ENCODE measurements at places on chromosomes 6 and 20. TPM values are rescaled to one million over a fixed set of nuclear protein-coding genes. Genes with fewer than 3 reads are reported as not detected.

DNA sequence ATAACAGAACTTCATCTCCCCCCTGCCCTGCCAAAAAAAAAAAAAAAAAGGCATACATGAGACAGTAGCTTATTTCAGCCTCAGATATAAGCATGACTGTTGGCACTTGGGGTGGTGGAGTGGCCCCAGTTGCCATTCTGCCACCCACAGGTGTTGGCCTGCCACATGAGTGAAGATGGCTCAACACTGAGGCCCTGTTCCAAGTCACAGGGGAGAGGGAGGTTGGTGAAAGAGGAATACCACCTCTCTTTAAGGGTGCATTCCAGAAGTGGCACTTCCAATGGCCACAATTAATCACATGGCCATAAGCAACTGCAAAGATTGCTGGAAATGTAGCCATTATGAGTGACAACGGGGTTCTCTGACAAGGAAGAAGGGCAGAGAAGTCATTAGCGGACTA is 61.9 kb upstream of the JARID2 start:
- DNase-seq: no peak

DNA sequence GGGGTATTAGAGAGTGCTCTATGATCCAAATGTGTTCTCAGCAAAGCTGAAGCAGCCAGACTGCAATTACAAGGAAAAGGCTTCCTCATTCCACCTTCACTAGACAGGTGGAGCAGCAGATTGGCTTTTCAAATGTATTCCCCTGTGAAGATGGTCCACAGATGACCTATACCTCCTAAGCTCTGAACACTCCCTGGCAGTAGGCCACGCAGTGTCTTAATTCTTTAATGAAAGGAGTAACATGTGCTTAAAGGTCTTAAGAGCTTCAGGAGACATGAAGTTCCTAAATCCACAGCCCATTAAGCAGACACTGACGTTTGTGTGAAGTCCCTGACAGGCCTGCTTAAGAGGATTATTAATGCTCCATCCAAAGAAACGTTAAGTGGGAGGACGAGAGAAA is 138.9 kb upstream of the NUP153 start:
- no peak for DNase-seq

DNA sequence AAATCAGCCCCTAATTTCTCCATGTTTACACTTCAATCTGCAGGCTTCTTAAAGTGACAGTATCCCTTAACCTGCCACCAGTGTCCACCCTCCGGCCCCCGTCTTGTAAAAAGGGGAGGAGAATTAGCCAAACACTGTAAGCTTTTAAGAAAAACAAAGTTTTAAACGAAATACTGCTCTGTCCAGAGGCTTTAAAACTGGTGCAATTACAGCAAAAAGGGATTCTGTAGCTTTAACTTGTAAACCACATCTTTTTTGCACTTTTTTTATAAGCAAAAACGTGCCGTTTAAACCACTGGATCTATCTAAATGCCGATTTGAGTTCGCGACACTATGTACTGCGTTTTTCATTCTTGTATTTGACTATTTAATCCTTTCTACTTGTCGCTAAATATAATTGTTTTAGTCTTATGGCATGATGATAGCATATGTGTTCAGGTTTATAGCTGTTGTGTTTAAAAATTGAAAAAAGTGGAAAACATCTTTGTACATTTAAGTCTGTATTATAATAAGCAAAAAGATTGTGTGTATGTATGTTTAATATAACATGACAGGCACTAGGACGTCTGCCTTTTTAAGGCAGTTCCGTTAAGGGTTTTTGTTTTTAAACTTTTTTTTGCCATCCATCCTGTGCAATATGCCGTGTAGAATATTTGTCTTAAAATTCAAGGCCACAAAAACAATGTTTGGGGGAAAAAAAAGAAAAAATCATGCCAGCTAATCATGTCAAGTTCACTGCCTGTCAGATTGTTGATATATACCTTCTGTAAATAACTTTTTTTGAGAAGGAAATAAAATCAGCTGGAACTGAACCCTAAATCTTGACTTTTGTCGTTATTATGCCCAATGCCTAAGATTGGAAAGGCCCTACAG is 4.5 kb downstream of the SOX4 start:
- DNase-seq: peak; percentile 38

The TP53TG5 gene
- not detected for total RNA-seq

GRCh38 chr6:141110481-141110880 is 1022.2 kb upstream of the GJE1 start:
- peak; percentile 37 for DNase-seq

The C6orf163 gene
- 1.0 TPM for total RNA-seq

The PRR18 gene
- not detected for total RNA-seq

The CDH26 gene
- total RNA-seq: 0.47 TPM

The FOXC1 gene
- 12.1 TPM for total RNA-seq

The TMEM200A gene
- 0.34 TPM for total RNA-seq

GRCh38 chr6:106084106-106084988 is 1.8 kb upstream of the PRDM1 start:
- peak; percentile 75 for DNase-seq

The WFDC5 gene
- total RNA-seq: not detected

DNA sequence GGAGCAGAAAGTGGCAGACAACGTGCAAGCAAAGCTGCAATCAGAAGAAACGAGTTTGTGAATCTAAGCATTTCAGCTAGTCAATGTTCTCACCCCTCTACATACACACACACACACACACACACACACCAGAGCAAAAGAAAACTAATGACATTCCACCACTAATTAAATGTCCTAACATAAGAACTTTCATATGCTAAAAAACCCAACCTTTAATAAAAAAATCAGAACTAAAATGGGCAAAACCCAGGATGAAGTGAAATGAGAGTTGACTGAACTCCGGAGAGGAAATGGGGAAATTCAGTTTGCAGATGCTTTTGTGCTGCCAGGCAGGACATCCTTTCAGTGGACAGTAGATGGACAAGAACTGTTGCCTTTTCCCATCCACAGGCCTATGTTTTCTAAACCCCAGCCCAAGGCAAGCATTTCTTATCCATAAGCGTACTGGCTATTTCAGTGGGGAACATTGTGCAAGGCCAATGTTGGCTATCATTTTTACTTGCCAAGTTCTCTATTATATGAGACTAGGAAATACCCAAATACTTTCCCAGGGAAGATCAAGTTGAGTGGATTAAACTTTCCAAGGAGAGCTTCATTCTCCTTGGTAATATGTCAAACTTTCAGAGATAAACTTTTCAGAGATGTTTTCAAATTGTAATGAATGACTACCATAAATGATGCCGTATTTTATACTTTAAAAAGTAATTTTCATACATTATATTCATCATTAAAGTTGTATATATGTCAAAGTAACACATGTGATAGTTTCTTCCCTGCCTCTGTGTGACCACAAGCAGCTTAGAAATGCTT is 27.3 kb downstream of the RIN2 start:
- peak; percentile 39 for DNase-seq

- DNase-seq: no peak
Measured at GRCh38 chr20:43972692-43973091, 58.0 kb downstream of the TOX2 start.

The GRIK2 gene
- total RNA-seq: 0.34 TPM

- DNase-seq: no peak
Measured at GRCh38 chr6:169132352-169132940, 121.2 kb downstream of the THBS2 start.

- DNase-seq: peak; percentile 62
Measured at GRCh38 chr20:23079926-23080325, 6.2 kb downstream of the CD93 start.

The TNFAIP3 gene
- 13.4 TPM for total RNA-seq

The PARD6B gene
- 0.28 TPM for total RNA-seq

The MEI4 gene
- total RNA-seq: not detected

The APOBEC2 gene
- total RNA-seq: not detected

- DNase-seq: peak; percentile 37
Measured at GRCh38 chr6:30769853-30770524, 25.6 kb upstream of the IER3 start.

DNA sequence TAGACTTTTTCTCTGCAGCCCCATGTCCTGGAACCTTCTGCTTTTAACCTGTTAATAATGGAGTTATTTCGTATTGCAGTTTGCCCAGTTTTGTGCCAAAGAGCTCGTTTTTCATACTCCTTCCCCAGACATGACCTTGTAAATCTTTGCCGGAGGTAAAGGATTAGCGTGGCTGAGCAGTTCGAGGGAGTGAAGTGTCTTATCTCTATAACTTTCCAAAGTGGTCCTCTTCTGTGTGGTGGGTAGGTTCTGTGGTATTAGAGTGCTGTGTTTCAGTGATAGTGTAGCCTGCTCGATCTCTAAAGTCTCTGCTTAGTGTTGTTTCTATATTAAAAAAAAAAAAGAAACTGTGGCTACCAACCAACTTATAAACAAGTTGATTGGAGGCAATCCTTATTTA is 67.5 kb downstream of the FARS2 start:
- no peak for DNase-seq

GRCh38 chr6:23441808-23442461 is 684.1 kb upstream of the NRSN1 start:
- no peak for DNase-seq

- DNase-seq: peak; percentile 22
Measured at GRCh38 chr20:63501818-63502670, 3.2 kb upstream of the EEF1A2 start.

DNA sequence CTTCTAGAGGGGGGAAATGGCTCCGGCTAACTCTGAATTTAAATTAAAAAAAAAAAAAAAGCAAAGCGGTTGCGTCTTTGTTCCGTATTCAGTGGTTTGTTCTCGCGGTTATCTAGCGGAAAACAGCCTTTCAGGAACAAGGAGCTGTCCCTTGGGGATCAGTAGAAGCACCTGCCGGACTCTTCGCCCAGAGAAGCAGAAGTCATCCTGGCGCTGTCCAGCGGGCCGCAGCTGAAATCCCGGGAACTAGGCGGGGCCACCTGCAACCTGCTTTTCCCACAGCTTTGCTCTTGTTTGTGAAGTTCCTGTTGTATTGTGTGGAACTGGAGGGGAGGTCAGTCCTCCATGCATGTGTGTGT is 43.9 kb upstream of the GJE1 start:
- peak; percentile 39 for DNase-seq

DNA sequence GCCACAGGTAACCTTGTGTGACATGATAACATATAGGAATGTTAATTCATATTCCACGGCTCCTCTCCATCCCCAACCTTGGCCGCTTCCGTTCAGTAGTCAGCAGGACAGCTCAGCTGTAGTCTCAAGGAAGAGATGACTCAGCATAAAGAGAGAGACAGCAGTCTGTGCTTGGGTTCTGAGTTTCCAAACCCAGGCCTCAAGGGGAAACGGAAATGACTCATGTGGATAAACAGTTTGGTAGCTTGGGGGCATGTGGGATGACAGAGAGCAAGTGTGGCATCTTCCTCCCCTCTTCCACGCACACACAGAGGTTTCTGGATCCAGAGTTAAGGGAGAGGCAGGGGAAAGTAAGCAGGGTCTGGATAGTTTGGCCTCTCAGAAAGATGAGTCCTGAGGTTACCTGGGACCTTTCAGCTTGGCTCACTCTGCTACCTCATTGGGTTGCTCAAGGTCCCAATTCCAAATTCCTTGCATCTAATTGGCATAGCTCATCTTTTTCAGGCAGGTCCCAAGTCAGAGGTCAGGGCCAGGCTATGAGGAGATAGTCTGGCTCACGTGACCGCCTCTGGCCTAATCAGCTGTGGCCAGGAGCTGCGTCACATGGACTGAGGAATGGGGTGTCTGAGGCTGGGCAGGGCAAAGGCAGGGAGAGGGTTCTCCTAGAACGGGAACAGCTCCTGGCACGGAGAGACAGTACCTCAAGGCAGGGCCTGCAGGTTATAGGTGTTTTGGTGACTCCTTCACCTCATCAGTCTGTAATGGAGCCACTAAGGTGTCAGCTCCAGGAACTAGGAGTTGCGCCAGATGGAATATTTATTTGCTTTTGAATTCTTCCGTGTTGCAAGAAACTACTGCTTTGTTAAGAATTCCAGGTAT is 36.5 kb upstream of the MLN start:
- DNase-seq: peak; percentile 90

The WASF1 gene
- total RNA-seq: 11.4 TPM

DNA sequence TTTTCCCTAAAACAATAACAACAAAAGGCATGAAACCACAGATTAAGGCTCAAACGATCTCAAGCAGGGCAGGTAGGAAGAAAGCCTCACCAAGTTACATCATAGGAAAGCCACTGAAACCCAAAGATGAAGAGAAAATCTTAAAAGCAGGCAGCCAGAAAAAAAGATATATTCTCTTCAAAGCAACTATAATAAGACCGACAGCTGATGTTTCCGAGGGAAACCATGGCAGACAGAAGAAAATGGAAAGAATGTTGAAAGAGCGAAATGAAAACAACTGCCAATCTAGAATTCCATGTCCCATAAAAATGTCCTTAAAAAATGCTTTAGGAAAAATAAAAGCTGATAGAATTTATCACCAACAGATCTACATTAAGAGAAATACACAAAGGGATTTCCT is 161.5 kb upstream of the THBS2 start:
- DNase-seq: no peak

The KIAA0408 gene
- total RNA-seq: not detected

GRCh38 chr20:45067558-45067957 is 33.4 kb downstream of the KCNS1 start:
- DNase-seq: no peak

- DNase-seq: peak; percentile 70
Measured at GRCh38 chr20:8152183-8152582, 20.1 kb downstream of the PLCB1 start.

- DNase-seq: no peak
Measured at GRCh38 chr6:33905071-33905609, 101.3 kb upstream of the MLN start.

The SOX18 gene
- 123 TPM for total RNA-seq

DNA sequence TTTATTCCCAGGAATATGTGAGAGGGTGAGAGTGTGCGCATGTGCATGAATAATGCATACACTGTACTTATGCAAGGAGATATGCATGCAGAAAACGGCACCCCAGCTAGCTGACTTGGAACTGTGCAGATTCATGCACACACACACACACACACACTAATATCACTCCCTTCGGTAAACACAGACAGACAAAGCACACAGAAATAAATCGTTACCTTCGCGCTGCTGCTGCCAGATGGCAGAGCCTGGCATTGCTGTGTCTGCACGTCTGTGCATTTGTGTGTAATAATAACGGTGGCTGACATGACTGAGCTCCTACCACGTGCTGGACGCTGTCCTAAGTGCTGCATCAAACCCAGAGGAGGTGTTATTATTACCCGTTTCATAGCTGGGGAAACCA is 36.8 kb downstream of the PREX1 start:
- peak; percentile 33 for DNase-seq

- no peak for DNase-seq
Measured at GRCh38 chr6:149939909-149940671, 1.7 kb upstream of the ULBP2 start.

- DNase-seq: peak; percentile 68
Measured at GRCh38 chr20:46060301-46060881, 29.4 kb downstream of the NCOA5 start.

- DNase-seq: no peak
Measured at GRCh38 chr20:40680161-40680959, 8.7 kb downstream of the MAFB start.

The MUCL3 gene
- total RNA-seq: not detected

- DNase-seq: no peak
Measured at GRCh38 chr6:47170617-47170947, 128.4 kb upstream of the ADGRF1 start.

DNA sequence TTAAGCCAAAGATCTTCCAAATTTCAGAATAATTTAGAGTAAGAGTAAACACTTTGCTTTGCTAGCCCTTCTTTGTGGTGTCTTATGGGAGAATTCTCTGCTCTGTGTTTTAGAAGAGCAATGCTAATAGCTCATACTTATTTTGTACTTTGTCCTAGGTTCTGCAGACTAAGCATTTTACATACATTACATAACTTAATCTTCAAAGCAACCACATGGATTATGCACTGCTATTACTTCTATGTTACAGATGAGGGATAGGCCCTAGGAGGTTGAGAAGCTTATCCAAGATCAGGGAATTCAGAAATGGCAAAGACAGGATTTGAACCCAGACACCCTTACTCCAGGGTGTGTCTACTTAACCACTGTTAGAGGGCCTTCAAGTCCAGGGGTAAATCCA is 9.8 kb upstream of the CCDC170 start:
- no peak for DNase-seq

The LAMA4 gene
- 842 TPM for total RNA-seq

The MAP3K7 gene
- total RNA-seq: 30.0 TPM

All from dermis blood vessel endothelial cell (primary cell).